IPS DF 19.7 (cell line): ENCODE measurements at places on chromosomes 5 and 9.

DNA sequence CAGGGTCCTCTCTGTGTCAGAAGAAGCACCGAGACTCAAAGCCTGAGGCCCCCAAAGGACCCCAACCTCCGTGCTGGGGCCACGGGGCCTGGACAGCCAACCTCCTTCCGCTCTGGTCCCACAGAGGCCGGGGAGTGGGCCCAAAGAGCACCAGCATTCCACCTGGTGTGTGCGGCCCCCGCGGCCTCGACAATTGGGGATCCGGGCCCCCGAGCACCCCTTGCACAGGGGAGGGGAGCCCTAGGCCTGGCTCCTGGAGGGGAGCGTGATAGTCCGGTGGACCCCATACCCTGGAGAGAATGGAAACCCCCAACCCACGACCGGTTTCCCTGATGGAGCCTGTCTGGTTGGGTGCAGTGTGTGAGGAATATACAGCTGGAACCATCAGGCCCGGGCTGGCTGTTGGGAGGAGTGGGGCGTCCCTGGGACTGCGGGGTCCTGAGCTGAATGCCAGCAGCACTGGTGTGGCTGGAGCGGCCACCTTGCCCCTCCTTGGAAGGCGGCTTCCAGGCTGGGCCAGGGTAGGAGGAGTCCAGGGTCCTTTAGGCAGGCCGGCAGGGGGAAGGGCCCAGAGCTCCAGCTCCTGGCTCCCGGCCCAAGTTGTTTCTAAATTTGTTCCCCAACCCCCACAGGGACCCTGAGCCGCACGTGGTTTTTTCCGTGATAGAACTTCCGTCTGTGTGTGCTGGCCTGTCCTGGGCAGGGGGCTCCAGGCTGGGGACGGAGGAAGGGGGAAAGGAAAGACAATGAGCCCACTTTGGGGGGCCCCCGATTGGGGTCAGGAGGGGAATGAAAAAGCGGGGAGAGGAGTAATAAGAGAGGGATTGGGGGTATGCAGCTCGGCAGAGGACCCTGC lies 825 bp upstream of the TOR4A start:
- DNase-seq, result no peak

DNA sequence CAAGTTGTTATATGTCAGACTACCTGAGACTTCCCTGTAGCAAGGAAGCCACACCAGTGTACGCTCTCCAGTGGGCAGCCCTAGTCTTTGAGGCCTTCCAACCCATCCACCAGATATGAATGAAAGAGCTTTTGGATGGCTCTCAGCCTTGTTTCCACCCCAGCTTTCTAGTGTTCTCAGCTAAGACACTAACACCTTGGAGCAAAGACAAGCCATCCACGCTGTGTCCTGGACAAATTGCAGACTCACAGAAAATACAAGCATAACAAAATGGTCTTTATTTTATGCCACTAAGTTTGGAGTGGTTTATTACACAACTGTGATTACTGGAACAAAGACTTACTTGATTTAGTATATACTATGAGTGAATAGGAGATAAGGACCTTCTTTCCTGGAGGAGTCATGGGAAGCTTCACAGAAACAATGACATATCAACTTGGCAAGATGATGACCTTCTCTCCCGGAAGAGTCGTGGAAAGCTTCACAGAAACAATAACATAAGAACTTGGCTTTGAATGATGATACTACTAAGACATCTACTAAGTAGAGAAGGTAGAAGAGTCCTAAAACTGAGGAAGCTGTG lies 134.0 kb upstream of the VCAN start:
- DNase-seq, result no peak

- DNase-seq, result no peak
These were observed 135.5 kb downstream of the FBN2 start for GRCh38 chr5:128402506-128402905.

DNA sequence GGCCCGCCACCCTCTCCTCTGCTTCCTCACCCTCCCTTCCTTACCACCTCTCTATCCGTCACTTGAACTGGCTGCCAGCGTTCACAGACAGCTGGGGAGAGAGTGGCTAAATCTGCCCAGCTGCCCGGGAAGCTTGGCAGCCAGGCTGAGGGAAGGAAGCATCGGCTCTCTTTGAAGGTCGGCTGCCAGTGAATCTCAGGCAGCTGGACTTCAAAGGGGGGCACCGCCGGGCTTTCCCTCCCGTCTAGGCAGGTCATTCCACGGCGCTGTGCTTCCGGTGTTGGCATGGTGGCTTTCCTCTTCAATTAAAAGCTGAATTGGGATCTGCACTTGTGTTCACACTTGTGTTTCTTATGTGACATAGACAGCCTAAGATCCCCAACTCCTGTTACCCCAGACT lies 174.0 kb downstream of the GDNF start:
- DNase-seq, result no peak

DNA sequence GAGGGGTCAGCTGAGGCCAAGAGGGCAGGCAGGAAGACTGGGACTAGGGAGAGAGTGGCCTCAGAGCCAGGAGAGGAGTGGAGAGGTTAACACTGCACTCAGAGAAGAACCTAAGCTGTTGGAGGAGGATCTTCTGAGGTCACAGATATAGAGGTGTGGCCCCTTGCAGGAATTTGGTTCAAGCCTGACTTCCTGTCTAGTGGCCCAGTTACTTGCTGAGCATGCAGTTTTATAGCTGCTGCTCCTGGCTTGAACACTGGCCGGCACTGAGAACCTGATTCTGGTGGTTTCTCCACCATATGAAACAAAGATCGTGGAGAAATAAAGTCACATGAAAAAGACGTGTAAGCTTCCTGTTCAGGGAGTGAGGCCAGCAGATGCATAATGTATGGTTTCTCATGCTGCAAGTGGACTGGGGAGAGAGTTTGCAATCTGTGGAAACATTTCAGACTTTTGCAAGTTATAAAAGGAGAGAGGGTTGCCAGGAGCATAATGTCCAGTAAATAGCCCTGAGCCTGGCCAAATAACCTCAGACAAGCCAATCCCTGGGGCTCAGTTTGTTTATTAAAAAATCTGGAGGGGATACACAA lies 82.6 kb downstream of the GALNT10 start:
- DNase-seq, result no peak

DNA sequence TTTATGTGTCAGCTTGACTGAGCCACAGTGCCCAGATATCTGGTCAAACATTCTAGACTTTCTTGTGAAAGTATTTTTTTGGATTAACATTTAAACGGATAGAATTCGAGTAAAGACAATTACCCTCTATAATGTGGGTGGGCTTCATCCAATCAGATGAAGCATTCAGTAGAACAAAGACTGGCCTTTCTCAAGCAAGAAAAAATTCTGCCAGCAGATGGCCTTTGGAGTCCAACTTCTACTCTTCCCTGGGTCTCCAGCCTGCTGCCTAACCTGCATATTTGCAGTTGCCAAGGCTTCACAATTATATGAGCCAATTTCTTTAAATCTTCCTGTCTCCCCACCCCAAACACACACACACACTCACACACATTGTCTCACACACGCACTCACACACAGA lies 86.4 kb downstream of the MED10 start:
- DNase-seq, result no peak
